ENCODE measurements at places on chromosomes 4 and X.

DNA sequence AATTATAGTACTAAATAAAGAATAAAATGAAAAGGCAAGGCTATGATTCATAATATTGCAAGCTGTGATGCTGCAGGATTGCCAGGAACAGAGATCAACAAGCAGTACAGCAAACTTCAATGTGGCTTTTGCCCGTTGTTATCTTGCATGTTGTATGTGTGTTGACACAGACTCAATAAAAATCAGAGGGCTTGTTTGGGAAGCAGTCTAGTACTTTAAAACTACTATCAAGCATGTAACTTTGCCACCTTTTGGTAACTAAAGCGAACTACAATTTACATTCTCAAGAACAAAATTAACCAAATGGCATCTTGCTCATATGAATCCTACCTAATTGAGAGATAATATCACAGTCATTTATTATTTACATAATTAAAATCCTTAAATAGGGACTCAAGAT, 79.8 kb upstream of the GPM6A start:
- peak; percentile 38 for DNase-seq

GRCh38 chrX:112473654-112474053, 206.1 kb downstream of the LHFPL1 start:
- DNase-seq: no peak

GRCh38 chr4:56307423-56307822, 79.9 kb downstream of the AASDH start:
- no peak for DNase-seq

DNA sequence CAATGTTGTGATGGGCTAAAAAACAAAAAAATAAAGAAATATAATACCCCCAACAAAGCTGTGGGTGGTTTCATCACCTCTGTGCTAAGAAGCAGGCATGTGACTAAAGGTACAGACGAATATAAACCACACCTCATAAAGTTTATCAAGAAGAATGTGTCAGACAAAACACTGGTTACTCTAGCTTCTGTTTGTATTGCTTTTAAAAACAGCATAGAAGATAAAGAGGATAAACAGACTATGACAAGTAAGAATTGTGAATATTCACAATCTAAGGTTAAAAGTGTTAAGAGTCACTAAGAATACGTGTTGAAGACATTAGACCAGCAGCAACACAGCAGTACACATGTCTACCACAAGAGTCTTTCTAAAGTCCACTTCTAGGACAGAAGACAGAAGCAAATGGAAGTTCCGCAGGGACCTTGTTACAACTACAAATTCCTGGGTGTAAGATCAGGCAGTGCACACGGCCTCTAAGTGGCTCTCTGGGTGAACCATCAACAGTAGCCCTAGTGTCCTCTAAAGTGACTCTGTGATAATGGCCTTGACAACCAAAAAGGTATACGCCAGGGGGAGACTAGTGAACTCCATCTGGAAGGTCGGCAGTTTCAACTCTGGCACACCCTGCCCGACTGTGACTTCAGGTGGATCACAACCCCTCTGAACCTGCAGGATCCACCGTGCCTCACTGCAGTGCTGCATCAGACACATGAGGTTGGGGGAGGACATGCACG, 8.3 kb upstream of the FGFBP2 start:
- no peak for DNase-seq

Measured in NCI-H2227 treated with DMSO at 0.1 percent for 48 hours (cell line).